ENCODE measurements at places on chromosomes 3 and 15.

GRCh38 chr15:71387810-71388209 is 272.5 kb downstream of the THSD4 start:
- DNase-seq = no peak

GRCh38 chr15:78640527-78641101 is 396 bp downstream of the CHRNB4 start:
- DNase-seq = no peak

DNA sequence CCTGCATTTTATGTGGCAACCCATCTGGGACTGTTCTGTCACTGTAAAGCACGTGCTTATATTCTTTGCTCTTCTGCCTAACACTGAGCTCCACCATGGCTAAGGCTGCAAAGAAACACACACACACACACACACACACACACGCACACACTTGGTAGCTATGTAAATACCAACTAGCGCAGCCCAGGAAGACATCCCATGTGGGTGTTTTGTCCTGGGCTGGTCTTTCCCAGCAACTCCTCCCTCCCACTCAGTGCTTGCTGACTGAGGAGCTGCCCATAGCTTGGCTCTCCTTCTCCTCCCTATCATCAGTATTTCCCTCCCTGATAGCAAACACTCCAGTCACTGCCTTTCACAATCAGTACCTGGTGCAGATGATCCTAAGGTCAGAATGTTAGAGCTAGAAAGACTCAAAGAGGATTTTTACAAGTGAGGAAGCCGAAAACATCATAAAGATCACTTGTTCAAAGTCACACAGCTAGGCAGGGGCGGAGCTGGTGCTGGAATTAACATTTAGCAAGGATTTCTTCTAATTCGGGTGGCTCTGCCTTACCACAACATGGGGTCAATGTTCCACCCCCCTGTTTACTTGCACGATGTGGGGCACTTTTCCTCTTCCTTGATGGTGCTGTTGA is 377.1 kb upstream of the TBL1XR1 start:
- DNase-seq = no peak

DNA sequence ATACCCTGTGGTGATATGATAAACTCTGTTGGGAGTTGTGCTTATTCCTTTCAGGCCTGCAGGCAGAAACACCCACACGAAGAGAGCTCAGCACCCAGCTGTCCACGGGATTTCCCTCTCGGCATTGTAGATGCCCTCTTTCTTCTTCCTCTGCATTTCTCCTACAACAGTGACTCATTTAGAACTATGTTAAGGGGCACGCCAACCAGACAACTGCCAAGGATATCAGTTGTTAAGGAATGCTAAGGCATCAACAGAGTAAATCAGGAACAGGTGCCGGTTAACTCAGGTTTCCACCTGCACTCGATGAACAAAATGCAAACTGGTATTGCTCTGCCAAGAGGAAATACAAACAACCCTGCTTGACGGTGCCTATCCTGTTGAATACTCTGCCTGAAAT is 270.0 kb upstream of the PEX5L start:
- no peak for DNase-seq

DNA sequence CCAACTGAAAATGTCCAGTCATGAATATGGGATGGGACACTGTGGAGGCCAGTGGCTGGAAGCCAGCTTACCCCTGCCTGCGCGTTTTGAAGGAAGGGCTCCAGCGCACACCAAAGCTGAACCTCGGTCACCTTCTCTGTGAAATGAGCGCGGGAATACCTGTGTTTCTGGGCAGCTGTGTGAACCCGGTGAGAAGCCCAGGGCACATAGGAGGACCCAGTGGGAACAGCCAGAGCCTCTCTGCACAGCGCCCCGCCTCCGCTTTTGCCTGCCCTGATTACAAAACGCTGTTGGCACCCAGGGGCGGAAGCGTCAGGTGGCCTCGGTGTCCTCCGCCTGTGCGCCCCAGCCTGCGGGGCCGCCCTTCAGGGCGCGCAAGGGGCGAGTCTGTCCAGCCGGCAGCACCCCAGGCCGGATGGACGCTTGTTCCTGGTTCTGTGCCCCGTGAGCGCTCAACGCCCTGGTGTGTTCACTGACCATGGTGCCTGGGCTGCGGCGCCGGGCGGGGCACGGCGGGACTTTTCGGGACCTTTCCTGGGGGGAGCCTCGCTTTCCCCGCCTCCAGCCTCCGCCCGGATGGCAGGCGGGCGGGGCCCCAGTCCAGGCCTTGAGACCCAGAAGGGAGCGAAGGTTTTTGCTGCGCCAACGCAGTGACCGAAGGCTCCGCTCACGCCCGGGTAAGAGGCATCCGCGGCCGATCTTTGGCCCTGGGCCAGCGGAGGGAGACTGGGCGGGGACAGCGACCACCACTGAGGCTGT is at the start of gene SQOR:
Gene SQOR (plus strand): TSS at position 598 of the 759 bp plus-strand sequence. CDS start 23,895 bp downstream, outside the sequence.
- peak; percentile 50 for DNase-seq

GRCh38 chr3:61715886-61716527 is 154.6 kb downstream of the PTPRG start:
- DNase-seq = no peak

DNA sequence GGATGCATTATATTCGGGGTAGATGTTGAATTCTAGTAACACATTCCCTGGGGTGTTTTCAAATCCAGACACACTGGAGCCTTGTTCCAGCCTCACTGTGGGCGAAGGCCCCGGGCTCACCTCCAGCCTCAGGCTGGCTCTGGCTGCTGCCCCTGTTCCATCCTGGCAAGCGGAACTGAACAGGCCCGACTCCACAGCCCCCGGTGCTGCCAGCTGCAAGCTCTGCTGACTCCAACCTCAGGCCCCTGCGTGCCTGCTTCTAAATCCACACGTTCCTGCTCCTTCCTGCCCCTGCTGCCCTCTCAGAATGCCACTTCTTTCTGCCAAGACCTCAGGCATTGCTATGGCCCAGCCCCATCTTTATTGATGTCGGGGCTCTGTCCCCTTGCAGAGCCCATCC is 90.6 kb downstream of the LIPC start:
- no peak for DNase-seq

DNA sequence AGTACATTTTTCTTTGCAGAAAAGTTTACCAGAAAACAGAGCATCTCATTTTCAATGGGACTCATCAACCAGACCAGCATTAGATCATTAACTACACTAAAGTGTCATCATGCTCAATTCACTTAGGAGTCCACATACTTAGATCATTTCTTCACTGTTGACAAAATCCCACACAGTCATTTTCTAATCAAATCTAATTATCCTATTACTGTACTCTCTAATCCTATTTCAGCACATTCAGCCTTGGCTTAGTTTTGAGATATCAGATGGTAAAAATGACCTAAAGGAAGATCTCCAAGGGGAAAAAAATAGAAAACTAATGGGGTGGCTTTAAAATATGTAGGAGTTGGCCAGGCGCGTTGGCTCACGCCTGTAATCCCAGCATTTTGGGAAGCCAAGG is 5.2 kb upstream of the CTXN2 start:
- no peak for DNase-seq

DNA sequence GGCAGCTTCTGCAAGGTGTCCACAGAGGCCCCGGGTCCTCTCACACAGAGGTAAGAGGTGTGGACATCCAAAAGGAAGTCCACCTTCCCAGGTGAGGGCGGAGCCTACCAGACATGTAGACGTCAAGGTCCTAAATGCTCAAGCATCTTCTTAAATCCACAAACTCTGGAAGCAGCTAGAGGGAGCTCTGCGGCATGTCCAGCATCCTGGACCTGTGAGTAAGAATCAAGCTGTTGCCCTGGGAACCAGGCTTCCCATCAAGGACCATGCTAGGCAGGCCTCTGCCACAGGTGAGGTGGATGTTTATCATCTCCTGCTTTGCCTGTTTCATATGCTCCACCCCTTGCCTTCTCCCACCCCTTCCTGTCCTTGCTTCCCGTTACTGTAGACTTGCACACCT is 368.2 kb downstream of the GABRG3 start:
- no peak for DNase-seq

DNA sequence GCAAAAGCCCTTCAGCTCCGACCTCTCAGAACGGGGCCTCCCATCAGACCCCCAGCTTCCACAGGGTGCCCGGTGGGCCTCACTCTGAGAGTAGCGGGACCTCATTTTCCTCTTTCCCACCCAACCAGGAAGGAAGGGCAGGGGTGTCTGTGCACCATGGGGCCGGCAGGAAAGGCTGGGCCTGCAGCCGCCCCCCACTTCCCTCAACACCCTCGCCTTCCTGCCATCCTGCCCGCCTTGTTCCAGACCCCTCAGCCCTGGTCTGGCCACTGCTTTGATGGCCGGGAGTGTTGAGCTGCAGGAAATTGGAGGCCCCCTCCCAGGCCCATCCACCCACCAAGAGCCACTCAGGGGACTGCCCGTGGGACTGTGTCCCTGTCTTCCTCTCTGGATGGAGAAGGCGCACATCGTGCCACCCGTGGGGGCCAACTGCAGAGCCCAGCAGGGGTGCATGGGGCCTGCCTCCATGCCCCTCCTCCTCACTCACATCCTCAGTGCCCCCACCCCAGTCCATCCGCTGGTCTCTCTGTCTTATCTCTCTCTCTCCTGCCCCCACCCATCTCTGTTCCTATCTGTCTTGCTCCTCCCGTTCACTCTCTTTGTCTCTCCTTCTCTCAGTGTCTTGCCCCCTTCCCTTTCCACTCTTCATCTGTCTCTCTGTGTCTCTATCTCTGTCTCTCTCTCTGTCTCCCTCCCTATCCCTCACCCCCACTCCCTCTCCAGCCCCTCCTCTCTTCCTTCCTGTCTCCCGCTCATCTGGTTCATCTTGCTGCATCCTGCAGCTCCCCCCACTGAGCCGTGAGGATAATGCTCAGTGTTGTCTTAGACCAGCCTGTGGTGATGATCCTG is 1.8 kb upstream of the PLXND1 start:
- DNase-seq = no peak

- no peak for DNase-seq
Observed at GRCh38 chr3:127961124-127961523, 46.1 kb downstream of the KBTBD12 start.

GRCh38 chr3:156749244-156749643 is 74.9 kb downstream of the TIPARP start:
- DNase-seq = no peak

DNA sequence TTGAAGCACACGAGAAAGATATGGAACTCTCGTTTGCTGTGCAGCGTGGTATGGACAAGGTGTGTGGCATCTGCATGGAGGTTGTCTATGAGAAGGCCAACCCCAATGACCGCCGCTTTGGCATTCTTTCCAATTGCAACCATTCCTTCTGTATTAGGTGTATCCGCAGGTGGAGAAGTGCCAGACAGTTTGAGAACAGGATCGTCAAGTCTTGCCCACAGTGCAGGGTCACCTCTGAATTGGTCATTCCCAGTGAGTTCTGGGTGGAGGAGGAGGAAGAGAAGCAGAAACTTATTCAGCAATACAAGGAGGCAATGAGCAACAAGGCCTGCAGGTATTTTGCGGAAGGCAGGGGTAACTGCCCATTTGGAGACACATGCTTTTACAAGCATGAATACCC is 1.2 kb downstream of the MKRN3 start:
- DNase-seq = no peak

All from kidney capillary endothelial cell (primary cell).